SHP77 (cell line): ENCODE measurements at places on chromosomes 5 and 9.

GRCh38 chr5:155389498-155389897 lies 375.9 kb downstream of the KIF4B start:
- DNase-seq, result no peak

- DNase-seq, result no peak
Measured at GRCh38 chr9:35757226-35757891, 3.3 kb upstream of the MSMP start.

DNA sequence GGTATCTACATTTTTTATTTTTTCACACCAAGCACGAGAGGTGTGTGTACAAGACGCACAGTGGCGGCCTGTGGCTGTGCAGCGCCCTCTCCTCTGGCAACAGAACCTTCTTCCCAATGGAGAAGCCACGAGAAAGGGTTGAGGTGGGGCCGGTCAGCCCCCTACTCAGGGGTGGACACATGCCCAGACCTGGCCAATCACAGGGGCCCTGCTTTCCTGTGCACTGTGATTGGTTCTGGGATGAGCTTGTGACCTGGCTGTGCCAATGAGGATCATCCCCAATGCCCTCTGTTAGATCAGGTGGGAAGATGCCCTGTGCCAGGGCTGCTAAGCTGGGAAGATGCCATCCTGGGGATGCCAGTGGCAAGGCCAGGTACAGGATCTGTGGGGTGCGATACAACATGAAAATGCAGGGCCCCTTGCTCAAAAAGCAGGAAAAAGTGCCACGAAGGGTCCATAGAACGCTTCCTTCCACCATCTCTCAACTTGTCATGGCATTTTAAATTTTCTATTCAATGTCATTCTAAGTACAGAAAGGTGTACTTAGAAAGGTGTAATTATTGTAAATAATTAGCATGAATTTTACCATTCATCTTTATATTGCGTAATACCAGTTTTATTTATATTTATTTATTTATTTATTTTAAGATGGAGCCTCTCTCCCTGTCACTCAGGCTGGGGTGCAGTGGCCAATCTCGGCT lies 15.4 kb downstream of the IER5L start:
- no peak for DNase-seq

DNA sequence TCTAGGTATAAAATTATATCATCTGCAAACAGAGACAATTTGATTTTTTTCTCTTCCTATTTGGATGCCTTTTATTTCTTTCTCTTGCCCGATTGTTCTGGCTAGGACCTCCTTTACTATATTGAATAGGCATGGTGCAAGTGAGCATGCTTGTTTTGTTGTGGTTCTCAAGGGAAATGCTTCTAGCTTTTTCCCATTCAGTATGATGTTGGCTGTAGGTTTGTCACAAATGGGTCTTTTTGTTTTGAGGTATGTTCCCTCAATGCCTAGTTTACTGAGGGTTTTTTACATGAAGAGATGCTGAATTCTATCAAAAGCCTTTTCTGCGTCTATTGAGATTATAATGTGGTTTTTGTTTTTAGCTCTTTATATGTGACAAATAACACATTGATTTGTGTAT lies 198.2 kb upstream of the GHR start:
- DNase-seq, result no peak

- no peak for DNase-seq
Measured at GRCh38 chr9:133489253-133490190, 10.6 kb upstream of the SLC2A6 start.

GRCh38 chr5:135847976-135848375 lies 13.5 kb downstream of the SLC25A48 start:
- DNase-seq, result no peak

DNA sequence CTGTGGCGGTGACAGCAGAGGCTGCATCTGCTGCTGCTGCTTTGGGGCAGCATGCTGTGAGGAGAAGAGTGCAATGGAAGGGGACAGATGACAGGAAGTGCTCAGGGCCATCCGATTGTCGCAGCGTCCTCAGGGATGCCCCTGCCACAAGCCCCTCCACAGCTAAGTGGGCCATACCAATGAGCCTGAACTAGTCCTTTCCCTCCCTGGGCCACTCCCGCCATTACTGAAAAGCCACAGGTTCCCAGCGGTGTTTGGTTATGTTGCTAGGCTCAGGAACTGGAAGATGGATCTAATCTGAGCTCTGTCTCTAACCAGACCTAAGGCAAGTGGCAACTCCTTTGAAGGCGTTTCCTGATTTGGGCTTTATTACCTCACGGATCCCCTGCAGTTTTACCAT lies 109.2 kb downstream of the GAPVD1 start:
- DNase-seq, result no peak

GRCh38 chr5:141326088-141326854 lies 4.0 kb upstream of the PCDHGA1 start:
- DNase-seq, result peak; percentile 52
